ENCODE measurements at places on chromosomes 6 and 20. TPM values are rescaled to one million over a fixed set of nuclear protein-coding genes. Genes with fewer than 3 reads are reported as not detected.
A peak's percentile ranks its signal among the peaks of the same experiment; 100 is the strongest.

The RBM24 gene
- not detected for polyA plus RNA-seq

GRCh38 chr6:15628499-15629131 is 34.2 kb downstream of the DTNBP1 start:
- H3K27me3 ChIP-seq, result no peaks in the 10 kb centered on the region
- DNase-seq, result no peak
- no peak overlapping the region for H3K4me3 ChIP-seq

The LY6G6D gene
- polyA plus RNA-seq, result not detected

DNA sequence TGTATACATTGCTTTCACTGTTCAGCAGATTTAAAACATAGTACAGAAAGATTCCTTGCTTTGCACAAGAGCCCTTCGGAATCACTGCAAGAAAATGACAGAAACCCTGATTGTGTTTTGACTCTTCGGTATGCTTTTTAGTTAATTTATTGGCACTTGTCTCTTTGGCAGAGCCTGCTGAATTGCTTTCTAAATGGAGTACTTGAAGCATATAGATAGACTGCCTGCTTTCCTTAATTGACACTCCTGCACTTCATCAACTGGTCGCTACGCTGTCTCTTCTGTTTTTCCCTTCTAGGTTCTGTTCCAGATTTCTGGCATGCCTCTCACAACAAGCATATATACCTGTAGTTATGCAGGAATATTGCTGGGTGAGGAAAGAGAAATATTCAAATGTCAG is 22.4 kb upstream of the RBM24 start:
- no peak for DNase-seq
- H3K27me3 ChIP-seq, result no peaks in the 10 kb centered on the region
- H3K27ac ChIP-seq, result no peak overlapping the region
- no peak overlapping the region for H3K4me3 ChIP-seq
- no peaks in the 10 kb centered on the region for H3K4me1 ChIP-seq

The VSX1 gene
- not detected for polyA plus RNA-seq

- H3K27ac ChIP-seq, result no peak overlapping the region
- H3K4me1 ChIP-seq, result no peaks in the 10 kb centered on the region
- DNase-seq, result no peak
- no peak overlapping the region for H3K4me3 ChIP-seq
- H3K27me3 ChIP-seq, result no peaks in the 10 kb centered on the region
Measured at GRCh38 chr6:125668071-125668470, 81.4 kb upstream of the HEY2 start.

- H3K4me1 ChIP-seq, result no peaks in the 10 kb centered on the region
- no peaks in the 10 kb centered on the region for H3K27me3 ChIP-seq
- no peaks in the 10 kb centered on the region for H3K36me3 ChIP-seq
- DNase-seq, result no peak
Measured at GRCh38 chr6:84815896-84816735, 51.7 kb upstream of the TBX18 start.

GRCh38 chr20:57909763-57910331 is 200.0 kb upstream of the PMEPA1 start:
- no peaks in the 10 kb centered on the region for H3K4me1 ChIP-seq
- no peak overlapping the region for H3K4me3 ChIP-seq
- H3K27ac ChIP-seq, result no peak overlapping the region
- no peak for DNase-seq
- no peaks in the 10 kb centered on the region for H3K36me3 ChIP-seq
- H3K27me3 ChIP-seq, result peaks cover 1% of the 10 kb centered on the region

GRCh38 chr6:81857812-81858211 is 105.3 kb upstream of the TENT5A start:
- H3K36me3 ChIP-seq, result no peaks in the 10 kb centered on the region
- no peak overlapping the region for H3K4me3 ChIP-seq
- H3K27ac ChIP-seq, result no peak overlapping the region
- H3K27me3 ChIP-seq, result no peaks in the 10 kb centered on the region

DNA sequence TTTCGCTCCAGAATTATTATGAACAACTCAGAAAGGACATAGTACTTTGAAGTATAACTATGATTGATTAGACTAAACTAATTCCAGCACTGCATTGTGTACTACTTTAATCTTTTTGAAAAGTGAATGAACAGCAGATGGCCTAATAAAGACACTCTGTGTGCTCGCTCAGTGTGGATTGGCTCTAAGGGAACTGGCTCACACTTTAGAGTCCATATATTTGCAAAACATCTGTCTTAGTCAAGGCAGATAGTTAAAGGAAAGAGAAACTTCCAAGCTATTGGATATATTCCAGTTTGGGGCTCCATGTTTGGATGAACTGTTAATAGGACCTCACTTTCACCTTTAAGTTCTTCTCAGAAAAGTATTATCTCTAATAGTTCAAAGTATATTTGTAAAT is 218.9 kb downstream of the EYA4 start:
- H3K27ac ChIP-seq, result no peak overlapping the region
- no peak for DNase-seq
- H3K4me3 ChIP-seq, result no peak overlapping the region

- no peak overlapping the region for H3K27ac ChIP-seq
- H3K4me3 ChIP-seq, result no peak overlapping the region
- no peaks in the 10 kb centered on the region for H3K27me3 ChIP-seq
- peak; percentile 34 for DNase-seq
- peaks cover 15% of the 10 kb centered on the region for H3K4me1 ChIP-seq
Measured at GRCh38 chr20:11234608-11235007, 560.8 kb upstream of the JAG1 start.

The PLA2G7 gene
- not detected for polyA plus RNA-seq

GRCh38 chr20:4571759-4572531 is 149.8 kb upstream of the PRND start:
- no peak overlapping the region for H3K27ac ChIP-seq
- no peak overlapping the region for H3K4me3 ChIP-seq
- no peaks in the 10 kb centered on the region for H3K36me3 ChIP-seq
- no peaks in the 10 kb centered on the region for H3K4me1 ChIP-seq
- no peaks in the 10 kb centered on the region for H3K27me3 ChIP-seq
- no peak for DNase-seq

The GJA10 gene
- polyA plus RNA-seq, result not detected

DNA sequence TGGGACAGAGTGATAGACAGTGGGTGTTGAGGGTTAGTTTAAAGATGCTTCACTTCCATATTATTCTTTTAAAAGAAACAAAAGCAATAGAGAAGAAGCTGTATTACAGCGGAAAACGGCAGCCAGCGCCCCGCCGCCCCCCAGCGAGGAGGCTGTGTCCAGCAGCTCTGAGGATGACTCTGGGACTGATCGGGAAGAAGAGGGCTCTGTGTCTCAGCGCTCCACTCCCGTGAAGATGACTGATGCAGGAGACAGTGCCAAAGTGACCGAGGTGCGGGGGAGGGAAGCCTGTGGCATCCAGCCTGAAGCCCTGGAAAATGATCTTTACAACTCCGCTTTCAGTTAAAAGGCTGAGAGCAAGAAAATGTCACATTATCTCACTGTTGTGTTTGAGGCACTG is 100.2 kb downstream of the FIG4 start:
- no peak for DNase-seq
- peaks cover 11% of the 10 kb centered on the region for H3K4me1 ChIP-seq
- no peaks in the 10 kb centered on the region for H3K36me3 ChIP-seq
- H3K27ac ChIP-seq, result no peak overlapping the region

The GPLD1 gene
- 0.53 TPM for polyA plus RNA-seq

DNA sequence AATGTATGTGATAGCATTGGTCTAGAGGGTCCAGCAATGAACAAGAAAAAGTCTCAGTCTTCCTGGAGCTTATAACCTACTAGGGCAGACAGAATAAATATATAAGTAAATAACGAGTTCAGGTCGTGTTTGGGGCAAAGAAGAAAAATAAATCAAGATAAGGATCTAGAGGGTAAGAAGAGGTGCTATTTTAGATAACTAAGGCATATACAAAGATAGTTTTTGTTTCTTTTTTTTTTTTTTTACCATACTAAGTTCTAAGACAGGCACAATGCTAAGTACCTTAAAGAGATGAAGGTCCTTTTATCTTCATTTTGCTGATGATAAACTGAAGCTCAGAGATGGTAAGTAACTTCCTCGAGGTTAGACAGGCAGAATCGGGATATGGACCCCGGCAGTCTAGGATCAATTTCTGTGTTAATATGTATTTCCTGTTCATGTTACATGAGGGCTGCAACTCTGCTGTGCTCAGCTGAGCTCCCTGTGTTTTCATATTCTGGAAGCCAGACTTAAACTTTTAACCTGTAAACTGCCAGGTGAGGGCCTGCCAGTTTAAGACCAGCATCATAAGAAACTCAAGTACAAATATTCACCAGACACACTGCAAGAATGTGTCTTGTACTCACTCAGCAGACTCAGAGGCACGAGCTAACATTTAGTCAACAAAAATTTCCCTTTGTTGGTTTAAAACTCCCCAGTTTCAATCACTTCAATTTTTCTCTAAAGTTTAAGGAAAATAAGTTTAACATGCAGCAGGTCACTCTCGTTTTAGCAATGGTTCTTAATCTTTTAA is 23.3 kb downstream of the SESN1 start:
- H3K36me3 ChIP-seq, result no peaks in the 10 kb centered on the region
- no peaks in the 10 kb centered on the region for H3K27me3 ChIP-seq
- no peak for DNase-seq
- H3K4me1 ChIP-seq, result no peaks in the 10 kb centered on the region

DNA sequence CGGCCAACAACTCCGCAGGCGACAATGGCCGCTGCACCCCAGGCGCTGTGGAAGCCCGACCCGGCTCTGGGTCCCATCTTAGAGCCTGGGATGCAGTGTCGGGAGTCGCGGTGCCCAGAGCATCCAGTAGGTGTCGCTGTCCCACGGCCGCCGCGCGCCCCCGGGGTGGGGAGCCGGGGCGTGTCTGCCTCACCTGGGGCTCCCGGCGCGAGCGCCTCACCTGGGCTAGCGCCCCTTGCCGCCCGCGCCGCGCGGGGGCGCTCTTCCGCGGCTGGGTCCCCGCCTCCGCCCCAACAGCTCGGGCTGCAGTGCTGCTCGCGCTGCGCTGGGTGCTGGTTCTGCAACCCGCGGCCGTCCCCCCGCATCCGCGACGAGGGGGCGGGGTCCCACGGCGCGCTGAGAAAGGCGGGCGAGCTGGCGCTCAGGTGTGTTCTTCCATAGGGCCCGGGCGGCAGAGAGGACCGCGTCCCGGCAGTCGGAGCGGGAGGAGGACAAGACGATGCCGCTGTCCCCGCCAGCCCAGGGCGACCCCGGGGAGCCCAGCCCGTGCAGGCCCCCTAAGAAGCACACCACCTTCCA is at the start of gene CRYBG1:
TSS of gene CRYBG1 (plus strand) at position 308 of the 579 bp plus-strand sequence. CDS start at position 500, 192 bp downstream.
- H3K36me3 ChIP-seq, result no peaks in the 10 kb centered on the region
- no peak within 1 kb of the TSS for H3K4me3 ChIP-seq
- no peak within 1 kb of the TSS for H3K27ac ChIP-seq
- H3K27me3 ChIP-seq, result peaks cover 13% of the 10 kb centered on the region
- 0 out of 2 replicates have a peak, but pooled peaks cover 3% of the 10 kb centered on the region for H3K4me1 ChIP-seq

The SLC17A4 gene
- polyA plus RNA-seq, result not detected

DNA sequence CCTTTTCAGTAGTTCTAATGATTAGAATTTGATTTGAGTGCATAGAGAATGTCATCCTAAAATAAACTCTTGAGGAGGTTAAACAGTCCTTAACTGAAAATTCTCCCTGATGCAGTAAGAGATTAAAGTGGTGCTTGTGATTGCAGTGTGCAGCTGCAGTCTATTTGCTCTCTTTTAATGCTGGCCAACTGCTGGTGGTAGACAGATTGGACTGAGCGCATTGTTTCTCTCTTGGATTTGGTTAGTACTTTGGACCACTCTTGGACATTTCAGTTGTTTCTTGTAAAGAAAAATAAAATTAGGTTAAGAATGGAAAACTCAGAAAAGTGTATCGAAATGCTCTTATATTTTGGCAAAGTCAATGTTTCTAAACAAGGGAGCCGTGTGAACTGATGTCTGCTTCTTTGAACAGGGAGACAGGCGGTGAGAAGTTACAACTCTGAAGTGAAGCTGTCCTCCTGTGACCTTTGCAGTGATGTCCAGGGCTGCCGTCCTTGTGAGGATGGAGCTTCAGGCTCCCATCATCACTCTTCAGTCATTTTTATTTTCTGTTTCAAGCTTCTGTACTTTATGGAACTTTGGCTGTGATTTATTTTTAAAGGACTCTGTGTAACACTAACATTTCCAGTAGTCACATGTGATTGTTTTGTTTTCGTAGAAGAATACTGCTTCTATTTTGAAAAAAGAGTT is 127.2 kb downstream of the CD109 start:
- no peak overlapping the region for H3K4me3 ChIP-seq
- no peaks in the 10 kb centered on the region for H3K36me3 ChIP-seq
- no peaks in the 10 kb centered on the region for H3K27me3 ChIP-seq

DNA sequence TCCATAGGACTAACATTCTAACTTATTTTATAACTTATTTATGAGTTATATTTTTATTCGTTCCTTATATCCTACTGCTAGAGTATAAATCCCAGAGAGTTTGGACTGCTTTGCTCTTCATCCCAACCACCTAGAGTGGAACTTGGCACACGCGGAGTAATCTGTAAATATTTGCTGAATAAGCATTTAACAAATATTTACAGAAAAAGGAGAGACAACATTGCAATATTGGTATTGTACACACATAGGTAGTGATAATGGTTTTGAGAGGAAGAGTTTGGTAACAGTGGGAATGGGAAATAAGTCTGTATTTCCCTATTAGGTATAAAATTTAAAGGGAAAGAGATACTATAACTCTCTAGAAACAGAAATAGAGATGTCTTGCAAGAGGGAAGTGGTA is 634.8 kb upstream of the CITED2 start:
- no peak for DNase-seq
- H3K4me3 ChIP-seq, result no peak overlapping the region
- no peaks in the 10 kb centered on the region for H3K36me3 ChIP-seq
- H3K27ac ChIP-seq, result no peak overlapping the region

The CYP39A1 gene
- polyA plus RNA-seq, result not detected

- no peaks in the 10 kb centered on the region for H3K4me1 ChIP-seq
- H3K27me3 ChIP-seq, result no peaks in the 10 kb centered on the region
- H3K4me3 ChIP-seq, result no peak overlapping the region
- no peaks in the 10 kb centered on the region for H3K36me3 ChIP-seq
- DNase-seq, result no peak
- no peak overlapping the region for H3K27ac ChIP-seq
Measured at GRCh38 chr20:8996817-8997512, 71.9 kb upstream of the PLCB4 start.

- no peak overlapping the region for H3K4me3 ChIP-seq
- H3K4me1 ChIP-seq, result no peaks in the 10 kb centered on the region
- no peaks in the 10 kb centered on the region for H3K36me3 ChIP-seq
- no peak for DNase-seq
Measured at GRCh38 chr6:129105035-129105434, 222.1 kb downstream of the LAMA2 start.

The APCDD1L gene
- 0.25 TPM for polyA plus RNA-seq

The PNLDC1 gene
- 0.09 TPM for polyA plus RNA-seq

DNA sequence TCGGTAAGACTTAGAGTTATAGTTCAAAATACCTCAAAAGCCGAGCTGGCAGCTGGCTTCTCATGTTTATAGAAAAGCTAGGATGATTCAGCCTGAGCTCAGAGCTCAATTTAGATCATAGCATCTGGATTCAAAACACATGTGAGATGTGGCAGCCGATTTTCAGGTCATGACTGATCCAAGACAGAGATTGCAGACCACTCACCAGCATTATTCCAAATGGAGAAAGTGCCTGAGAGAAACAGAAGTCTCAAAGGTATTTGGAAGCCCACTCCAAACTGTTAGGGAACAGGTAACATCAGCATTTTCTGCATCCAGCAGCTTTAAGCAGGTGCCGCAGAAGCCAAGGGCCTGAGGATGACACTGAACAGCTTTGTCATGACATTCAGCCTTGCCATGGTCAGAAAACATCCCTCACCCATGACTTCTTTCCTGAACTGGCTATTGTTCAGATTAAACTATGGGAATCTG is 102.2 kb downstream of the BACH2 start:
- H3K4me1 ChIP-seq, result no peaks in the 10 kb centered on the region
- no peak overlapping the region for H3K27ac ChIP-seq
- no peak for DNase-seq

- peaks cover 3% of the 10 kb centered on the region for H3K4me1 ChIP-seq
- no peaks in the 10 kb centered on the region for H3K27me3 ChIP-seq
- H3K36me3 ChIP-seq, result no peaks in the 10 kb centered on the region
- no peak overlapping the region for H3K27ac ChIP-seq
Measured at GRCh38 chr20:5474646-5475550, 158.1 kb upstream of the PROKR2 start.

Data from GM12878 (cell line).